ENCODE measurements at places on chromosomes 11 and 22.

GRCh38 chr22:25762147-25762546 lies 20.2 kb downstream of the MYO18B start:
- DNase-seq, result no peak

GRCh38 chr11:127651888-127652221 lies 651.3 kb upstream of the KIRREL3 start:
- DNase-seq, result peak; percentile 58

DNA sequence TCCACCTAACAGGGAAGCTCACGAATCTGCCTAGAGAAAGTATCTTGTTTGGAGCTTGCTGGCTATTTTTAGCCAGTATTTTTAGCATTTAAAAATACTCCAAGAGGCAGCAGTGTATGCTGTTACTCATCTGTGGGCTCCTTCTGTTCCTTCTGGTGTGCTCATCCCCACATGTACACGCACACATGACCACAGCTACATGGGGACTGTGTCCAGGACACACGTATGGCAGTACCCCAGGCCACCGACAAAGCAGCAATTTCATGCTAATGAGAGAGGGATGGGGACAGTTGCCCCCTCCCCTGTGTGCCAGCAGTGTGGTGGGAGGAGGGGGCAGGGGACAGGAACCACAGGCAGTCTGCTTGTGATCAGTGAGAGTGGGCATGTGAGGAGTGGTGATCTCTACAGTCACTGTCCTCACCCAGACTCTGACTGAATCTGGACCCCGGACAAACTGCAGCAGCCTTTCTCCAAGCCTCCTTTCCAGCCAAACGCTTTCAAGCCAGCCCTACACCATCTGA lies 16.4 kb downstream of the USP2 start:
- DNase-seq, result peak; percentile 32

DNA sequence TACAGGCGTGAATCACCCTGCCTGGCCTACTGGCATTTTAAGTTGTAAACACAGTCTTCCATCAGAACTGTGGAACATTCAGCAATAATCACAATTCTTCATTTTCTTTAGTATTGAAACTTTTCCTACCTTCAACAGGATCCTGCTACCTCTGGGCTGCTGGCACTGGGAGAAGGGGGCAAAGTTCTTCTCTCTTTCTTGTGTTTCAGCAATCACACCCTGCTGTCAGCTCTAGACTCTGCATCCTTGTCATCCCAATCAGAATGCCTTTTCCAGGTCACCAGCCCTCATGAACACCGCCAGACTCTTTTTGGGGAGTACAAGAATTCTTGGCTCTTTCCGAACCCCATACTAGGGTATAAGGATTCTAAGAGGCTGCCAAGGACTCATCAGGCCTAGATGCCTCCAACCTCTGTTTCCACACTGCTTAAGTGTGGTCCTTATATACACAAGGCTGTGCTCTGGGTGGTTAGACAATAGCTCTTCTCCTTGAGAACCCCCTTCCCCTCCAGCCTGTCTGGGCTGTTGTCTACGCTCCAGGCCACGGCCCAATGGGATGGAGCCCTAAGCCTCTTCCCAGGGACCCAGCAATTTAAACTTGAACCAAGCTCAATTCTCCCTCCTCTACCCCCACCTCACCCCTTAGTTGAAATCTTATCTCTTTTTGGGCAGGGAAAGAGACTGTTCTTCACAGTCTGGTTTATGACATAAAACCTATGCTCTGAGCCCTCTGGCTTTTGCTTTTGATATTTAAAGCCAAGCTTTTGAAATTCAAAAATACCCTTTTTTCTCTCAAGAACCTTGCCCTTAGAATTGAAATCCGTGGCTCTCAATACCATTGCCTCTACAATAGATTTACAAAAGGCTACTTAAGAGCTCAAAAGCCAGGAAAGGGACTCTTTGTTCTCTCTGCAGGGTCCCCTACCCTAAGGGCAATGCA lies 327.4 kb downstream of the BUD13 start:
- DNase-seq, result no peak

DNA sequence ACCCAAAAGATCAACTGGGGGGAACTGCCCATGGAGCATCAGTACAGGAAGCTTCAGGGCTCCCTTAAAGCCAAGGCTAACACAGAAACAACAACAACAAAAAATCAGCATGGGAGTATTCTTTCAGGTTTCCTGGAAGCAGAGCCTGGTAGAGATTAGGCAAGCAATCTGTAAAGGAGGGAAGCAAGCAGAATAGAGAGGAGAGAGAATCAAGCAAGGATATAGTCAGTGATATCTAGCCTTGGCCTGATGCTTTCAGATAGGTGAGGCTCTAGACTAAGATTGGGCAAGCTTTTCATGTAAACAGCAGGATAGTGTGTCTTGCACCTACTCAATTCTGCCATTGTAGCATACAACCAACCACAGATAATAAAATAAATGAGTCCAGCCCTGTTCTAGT lies 44.4 kb upstream of the FAT3 start:
- no peak for DNase-seq

GRCh38 chr11:128759597-128759996 lies 65.7 kb downstream of the FLI1 start:
- DNase-seq, result no peak

GRCh38 chr22:23216461-23217170 lies 36.3 kb downstream of the BCR start:
- no peak for DNase-seq

DNA sequence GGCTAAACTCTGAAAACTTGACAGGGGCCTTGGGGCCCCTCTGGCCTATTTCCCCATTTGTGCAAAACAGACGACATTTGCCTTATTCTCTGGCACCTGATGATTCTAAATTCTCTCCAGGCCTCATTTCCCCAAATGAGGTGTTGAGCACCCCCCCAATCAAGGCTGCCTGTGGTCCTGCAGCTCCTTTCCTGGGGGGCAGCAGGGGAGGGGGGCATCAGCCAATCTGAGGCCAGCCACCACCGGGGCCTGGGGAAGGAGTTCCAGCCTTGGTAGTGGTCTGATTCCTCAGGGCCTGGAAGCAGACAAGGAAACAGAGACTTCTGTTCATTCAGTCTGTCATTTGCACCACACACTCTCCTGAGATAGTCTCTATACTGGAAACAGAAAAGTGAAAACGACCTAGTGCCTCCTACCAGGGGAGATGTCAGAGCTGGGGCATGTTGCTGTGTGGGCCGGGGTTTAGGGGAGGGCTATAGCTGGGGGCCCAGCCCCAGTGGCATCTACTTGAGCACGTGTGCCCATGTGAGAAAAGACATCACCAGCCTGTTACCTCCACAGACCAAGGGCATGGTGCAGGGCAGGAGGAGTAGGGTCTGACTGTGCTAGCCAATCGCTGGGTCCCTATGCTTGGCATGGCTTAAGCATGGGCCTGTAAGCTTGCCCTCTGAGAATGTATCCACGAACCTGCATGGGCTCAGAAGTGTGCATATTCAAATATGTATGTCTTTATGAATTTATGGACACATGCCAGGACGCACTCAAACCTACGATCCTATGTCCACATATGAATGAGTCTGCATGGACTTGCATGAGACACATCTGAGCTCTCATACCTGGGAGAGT lies 1.8 kb upstream of the TPBGL start:
- DNase-seq, result peak; percentile 41

- no peak for DNase-seq
Observed at GRCh38 chr11:57370941-57371340, 10.0 kb downstream of the PRG3 start.

DNA sequence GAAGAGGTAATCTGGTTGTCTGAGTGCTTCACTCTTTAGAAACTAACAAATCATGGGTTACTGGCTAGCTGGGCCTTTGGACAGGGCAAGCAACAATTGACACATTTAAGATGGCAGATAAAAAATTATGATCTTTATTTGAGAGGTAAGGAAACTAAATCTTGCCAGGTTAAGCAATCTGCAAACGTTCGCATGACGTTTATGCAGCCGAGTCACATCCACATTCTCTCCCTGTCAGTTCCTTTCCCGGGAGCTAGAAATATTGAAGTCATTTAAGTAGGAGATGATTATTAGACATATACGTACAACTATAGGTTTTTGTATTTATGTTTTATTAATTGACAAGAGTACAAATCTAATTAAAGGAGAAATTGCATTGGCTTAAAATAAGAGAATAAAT lies 57.4 kb upstream of the RCN1 start:
- no peak for DNase-seq

DNA sequence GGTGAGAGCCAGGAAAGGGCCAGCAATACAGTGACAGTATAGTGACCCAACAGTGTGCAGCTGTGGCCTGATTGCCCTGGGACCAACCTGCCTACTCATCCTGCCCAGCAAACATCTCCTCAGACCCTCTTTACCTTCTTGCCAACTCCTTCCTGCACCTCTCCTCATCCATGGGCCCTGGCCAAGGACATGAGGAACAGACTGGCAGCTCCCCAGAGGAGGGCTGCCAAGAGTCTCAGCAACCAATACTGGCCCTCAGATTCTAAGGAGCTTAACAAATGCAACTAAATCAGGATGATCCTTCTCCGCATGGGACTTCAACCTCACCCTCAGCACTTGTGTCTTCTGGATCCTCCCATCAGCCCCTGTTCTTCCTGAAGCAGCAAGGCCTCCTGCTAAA lies 77.0 kb downstream of the RPL27A start:
- no peak for DNase-seq

DNA sequence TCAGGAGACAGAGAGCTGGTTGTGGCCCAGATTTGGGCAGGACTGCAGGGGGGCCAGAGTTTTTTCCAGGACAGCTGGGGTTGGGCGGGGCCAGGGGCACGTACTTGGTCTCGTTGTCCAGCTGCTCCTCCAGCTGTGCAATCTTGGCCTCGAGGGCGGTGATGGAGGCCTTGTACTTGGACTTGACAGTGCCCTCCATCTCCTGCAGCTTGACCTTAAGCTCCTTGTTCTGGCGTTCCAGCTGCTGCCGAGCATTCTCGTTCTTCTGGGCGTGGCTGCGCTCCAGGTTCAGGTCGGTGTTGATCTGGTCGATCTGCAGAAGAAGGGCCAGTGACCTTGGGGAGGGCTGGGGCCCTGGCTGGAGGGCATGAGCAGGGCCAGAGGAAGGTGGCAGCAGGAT lies 32.1 kb downstream of the APOL1 start:
- no peak for DNase-seq

DNA sequence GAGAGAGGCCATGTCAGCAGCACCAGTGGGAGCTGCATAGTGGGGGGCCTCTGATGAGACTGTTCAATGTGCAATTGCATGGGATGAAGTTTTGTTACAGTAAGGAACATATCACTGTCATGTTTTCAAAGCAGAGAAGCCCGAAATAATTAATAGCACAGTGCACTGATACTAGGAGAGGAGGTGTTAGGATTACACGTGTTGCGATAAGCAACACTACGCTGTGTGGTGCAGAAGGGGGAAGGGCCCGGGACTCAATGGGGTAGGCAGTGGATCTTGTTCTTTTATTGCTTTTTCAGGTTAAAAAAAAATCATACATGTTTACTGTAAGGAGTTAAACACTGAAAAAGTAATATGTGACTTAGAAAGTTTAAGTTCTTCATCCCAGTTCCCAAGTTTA lies 29.2 kb downstream of the TCIRG1 start:
- no peak for DNase-seq

GRCh38 chr11:75244052-75244814 lies 3.7 kb downstream of the TPBGL start:
- no peak for DNase-seq

DNA sequence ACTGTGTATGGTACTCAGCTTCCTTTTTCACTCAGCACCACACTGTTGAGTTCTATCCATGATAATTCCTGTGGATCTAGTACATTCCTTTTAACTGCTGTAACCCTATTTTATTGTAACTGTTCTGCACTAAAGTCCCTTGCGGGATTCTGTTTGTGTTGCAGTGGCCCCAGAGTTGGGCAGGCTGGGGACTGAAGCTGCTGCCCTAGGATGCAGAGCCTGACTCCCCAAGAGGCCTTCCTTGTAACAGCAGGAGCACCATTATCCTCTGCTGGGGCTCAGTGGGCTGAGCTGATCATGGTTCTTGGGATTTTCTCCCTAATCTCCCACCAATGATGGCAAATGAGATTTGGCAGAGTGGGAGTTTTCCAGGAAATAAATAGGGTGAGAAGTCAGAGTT lies 77.7 kb downstream of the CABIN1 start:
- no peak for DNase-seq

- peak; percentile 71 for DNase-seq
Observed at GRCh38 chr11:120013325-120014250, 124.3 kb downstream of the TRIM29 start.

DNA sequence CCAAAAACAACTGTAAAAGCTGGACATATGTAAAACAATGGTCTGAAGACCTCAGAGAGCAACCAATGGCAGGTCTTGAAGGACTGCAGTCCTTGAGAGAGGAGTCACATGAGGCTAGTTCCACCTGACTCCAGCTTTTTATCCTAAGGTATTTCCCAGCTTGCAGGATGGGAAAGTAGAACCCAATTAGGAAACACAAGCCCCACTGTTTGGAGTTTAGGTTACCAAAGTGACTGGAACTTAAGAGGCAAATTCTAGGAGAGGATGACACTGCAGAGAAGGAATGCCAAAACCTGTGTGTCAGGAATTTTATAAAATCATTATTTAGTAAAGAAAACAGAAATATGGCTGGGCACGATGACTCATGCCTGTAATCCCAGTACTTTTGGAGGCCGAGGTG lies 18.4 kb downstream of the OR2AT4 start:
- DNase-seq, result peak; percentile 38

GRCh38 chr11:45165386-45165785 lies 18.9 kb downstream of the PRDM11 start:
- no peak for DNase-seq

DNA sequence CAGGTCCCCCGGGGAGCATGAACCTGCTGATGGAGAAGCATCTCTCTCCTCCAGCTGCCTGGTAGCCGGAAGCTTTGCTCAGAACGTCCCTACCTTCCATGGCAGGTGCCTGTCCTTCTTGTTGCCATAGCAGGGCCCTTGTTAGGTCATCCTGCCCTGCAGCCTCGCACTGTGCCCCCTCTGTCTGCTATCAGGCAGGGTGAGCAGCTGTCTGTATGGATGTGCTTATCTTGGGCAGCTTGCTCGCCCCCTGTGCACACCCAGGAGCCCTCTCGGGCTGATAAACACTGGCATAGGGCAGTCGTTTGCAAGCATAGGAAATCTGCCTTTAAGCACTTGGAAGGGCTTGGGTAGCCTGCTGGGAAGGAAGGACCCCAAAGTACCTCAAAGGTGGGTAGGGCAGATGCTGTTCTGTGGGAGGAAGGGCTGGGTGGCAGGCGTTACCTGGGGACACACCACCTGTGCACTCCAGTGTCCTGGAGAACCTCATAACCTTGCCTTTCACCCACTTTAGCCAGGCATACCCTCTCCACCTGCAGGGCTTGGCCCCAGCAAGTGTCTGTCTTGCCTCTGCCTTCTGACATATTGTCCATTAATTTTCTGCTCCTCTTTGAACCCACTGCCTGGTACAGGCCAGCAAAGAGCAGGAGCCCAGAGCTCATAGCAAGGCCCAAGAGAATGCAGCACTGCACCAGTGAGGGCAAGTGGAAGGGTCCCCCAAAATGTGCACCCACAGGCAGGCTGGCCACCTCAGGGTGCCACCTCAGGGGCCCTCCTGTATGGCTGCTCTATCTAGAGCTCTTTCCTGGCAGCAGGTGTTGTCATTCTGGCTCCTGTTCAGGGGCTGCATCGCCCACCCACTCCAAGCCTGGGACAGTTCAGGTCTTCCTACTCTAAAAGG lies 8.0 kb upstream of the COMT start:
- DNase-seq, result peak; percentile 57

- DNase-seq, result no peak
Observed at GRCh38 chr11:82995754-82996398, 75.8 kb downstream of the RAB30 start.
